ENCODE measurements at places on chromosomes 7 and 10. TPM values are rescaled to one million over a fixed set of nuclear protein-coding genes. Genes with fewer than 3 reads are reported as not detected.
A peak's percentile ranks its signal among the peaks of the same experiment; 100 is the strongest.

GRCh38 chr10:72340510-72341261 is 14.0 kb downstream of the DNAJB12 start:
- peak; percentile 61 for DNase-seq

GRCh38 chr10:5538892-5539651 is 14.3 kb downstream of the CALML3 start:
- no peak for DNase-seq

DNA sequence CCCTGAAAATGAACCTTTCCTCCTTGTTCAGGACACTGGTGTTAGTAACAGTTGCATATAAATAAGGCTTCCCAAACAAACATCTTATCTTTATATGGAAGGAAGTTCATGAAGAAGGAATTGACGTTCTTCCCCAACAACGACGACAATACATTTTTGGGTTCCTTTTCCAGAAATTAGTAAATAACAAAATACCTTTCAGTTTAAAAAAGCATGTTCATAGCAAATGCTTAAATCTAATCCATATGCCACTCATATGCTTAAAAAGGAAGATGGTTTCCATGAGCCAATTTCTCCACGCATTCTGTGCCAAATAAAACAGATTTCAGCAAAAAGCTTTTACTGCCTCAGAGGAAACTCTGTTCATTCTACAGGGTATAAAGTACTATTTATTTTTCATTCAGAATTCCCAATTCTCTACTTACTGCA is 182.6 kb downstream of the COBL start:
- DNase-seq: peak; percentile 88

DNA sequence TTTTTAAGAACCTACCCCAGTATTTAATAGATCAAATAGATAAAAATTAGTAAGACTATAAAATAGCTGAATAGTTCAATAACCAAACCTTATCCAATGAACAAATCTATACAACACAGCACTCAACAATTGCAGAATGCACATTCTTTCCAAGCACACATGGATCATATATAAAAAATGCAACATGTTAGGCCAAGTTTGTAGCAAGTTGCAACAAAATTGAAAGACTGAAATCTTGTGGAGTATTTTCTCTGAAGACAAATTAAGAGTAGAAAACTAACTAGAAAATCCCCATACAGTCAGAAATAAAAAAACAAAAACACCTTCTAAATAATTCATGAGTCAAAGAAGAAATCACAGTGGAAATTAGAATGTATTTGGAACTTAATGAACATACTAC is 317.3 kb downstream of the PHTF2 start:
- DNase-seq: no peak

GRCh38 chr7:71752171-71752935 is 620.4 kb downstream of the GALNT17 start:
- peak; percentile 27 for DNase-seq

DNA sequence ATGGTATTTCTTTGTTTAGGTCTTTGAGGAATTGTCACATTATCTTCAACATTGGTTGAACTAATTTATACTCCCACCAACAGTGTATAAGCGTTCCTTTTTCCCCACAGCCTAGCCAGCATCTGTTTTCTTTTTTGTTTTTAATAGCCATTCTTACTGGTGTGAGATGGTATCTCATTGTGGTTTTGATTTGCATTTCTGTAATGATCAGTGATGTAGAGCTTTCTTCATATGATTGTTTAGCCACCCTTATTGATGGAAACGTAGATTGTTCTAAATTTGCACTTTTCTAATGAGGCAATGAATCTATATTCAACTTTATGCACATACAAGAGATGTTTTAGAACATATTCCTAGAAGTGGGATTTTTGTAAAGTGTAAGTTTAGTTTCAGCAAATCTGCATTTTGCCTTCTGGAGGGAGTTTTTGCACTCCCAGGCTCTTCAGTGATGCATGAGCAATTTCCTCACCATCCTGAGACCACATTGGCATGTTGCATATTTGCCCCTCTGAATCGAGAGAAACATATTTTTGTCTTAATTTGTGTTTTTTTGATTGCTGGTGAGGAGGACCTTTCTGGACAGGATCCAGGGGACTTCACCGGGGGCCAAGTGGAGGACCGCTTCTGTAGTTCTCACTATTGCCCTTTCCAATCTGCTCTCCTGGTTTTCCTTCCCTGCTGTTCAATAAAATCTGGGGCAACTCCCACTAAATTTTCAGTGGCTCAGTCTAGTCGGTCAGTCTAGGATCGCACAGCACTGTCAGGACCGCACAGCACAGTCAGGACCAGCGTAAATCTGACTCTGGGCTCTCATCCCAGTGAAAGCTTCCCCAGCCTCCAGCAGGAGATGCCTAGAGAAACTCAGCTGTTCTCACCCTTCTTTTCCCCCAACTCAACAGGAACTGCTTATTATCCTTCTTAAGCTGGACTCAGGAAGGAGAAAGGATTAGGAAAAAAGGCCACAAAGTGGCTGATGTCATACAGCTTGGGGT is 157.0 kb downstream of the PTPN20 start:
- DNase-seq: no peak

DNA sequence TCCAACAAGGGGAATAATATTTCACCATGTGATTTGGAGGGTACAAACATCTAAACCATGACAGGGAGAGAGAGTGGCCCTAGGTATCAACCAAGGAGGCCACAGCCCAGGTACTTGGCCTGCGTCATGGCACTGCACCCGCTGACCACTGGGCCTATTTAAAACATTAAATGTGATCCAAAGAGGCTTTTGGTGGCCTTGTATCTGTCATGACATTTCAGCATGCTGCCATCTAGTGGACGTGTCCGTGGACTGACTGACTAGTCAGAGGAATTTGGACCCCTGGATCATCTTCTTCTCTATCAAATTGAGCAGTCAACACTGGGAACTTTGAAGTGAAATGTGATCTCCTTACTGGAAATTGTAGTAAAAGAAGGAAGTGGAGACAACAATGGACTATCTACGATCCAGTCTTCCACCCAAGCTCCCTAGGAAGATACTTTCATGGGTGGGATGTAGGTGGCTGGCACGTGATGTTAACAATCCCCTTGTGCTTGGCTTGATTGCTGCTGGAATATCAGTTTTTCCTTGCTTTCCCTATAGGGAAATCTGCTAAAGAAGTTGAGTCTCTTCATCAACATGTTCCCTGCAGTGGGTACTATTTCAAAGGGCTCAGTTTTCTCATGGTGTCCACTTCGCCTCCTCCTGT is 24.6 kb upstream of the ITGA8 start:
- DNase-seq: peak; percentile 77

- DNase-seq: no peak
Observed at GRCh38 chr7:121351682-121352081, 22.9 kb downstream of the WNT16 start.

Gene MOGAT3
- not detected for total RNA-seq

Gene FRMD4A
- total RNA-seq: 9.7 TPM

Gene CALCR
- total RNA-seq: not detected
